ENCODE measurements at places on chromosomes 7 and 10. TPM values are rescaled to one million over a fixed set of nuclear protein-coding genes. Genes with fewer than 3 reads are reported as not detected.

The LRMDA gene
- total RNA-seq = 23.1 TPM

The LRRC18 gene
- total RNA-seq = 1.7 TPM

The TRIM24 gene
- 16.6 TPM for total RNA-seq

The CYP2C8 gene
- total RNA-seq = 14.2 TPM

The SPDYE2B gene
- not detected for total RNA-seq

The AS3MT gene
- not detected for total RNA-seq

The AGAP5 gene
- 11.6 TPM for total RNA-seq

The MSMB gene
- not detected for total RNA-seq

The C10orf90 gene
- total RNA-seq = not detected

The LAMB1 gene
- total RNA-seq = 97.6 TPM

The DENND2A gene
- 44.6 TPM for total RNA-seq

The CRYGN gene
- total RNA-seq = not detected

The GPNMB gene
- total RNA-seq = 12.1 TPM

The FAM13C gene
- total RNA-seq = 8.6 TPM

The ACSM6 gene
- not detected for total RNA-seq

The OR6V1 gene
- not detected for total RNA-seq

The SUN1 gene
- 165 TPM for total RNA-seq

The MICALL2 gene
- total RNA-seq = 254 TPM

The SPOCK2 gene
- 8.3 TPM for total RNA-seq

The PTPRE gene
- total RNA-seq = 39.0 TPM

The NPY4R gene
- total RNA-seq = not detected

The CAV1 gene
- total RNA-seq = 33.0 TPM

The MYH16 gene
- not detected for total RNA-seq

The MSS51 gene
- total RNA-seq = 3.5 TPM

The COBL gene
- total RNA-seq = 104 TPM

The C7orf57 gene
- total RNA-seq = not detected

The DPP6 gene
- total RNA-seq = not detected

The PRKRIP1 gene
- total RNA-seq = 63.5 TPM

The HOXA3 gene
- total RNA-seq = 16.3 TPM

The MINDY3 gene
- total RNA-seq = 17.0 TPM

The OR2A1 gene
- not detected for total RNA-seq

The ABCC2 gene
- total RNA-seq = 9.9 TPM

The DOCK1 gene
- total RNA-seq = 112 TPM

The CPA4 gene
- not detected for total RNA-seq

The PRKAR1B gene
- 17.4 TPM for total RNA-seq

The FAM25G gene
- total RNA-seq = not detected

The NDUFB2 gene
- total RNA-seq = 128 TPM

The SFRP4 gene
- total RNA-seq = not detected

The LLCFC1 gene
- total RNA-seq = not detected

The OPALIN gene
- total RNA-seq = not detected

Data from Peyer's patch (tissue), 4 donors.